SHP77 treated with DMSO at 0.1 percent for 48 hours (cell line): ENCODE measurements at places on chromosomes 2 and 18.

DNA sequence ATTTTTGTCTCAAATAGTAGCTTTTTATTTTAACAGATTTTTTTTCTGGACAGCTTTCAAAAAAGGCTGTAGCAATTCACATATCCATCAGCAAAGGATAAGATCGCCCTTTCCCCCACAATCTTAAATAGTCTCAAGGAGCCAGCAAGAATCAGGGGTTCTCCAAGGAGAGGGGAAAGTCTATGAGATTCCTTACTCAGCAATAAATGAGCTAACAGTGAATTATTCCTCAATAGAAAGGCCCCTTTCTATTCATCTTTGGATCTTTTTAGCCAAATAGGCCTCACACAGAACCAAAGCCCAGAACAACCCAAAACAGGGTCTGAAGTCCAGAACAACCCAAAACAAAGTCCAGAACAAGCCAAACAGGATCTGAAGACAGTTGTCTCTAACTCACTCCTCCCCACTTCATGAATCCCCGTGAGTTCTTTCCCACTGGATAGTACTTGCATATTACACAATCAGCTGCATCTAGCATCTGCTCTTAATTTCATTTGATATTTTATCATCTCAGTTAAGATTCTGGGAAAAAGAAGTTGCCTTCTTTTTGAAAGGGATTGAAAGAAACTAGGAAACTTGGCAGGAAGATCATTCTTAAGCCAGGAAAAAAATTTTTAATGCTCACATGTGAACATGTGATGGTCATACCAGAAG is 3.4 kb upstream of the DHRS9 start:
- DNase-seq = no peak

- DNase-seq = no peak
Measured at GRCh38 chr2:214503568-214503967, 92.7 kb downstream of the VWC2L start.

DNA sequence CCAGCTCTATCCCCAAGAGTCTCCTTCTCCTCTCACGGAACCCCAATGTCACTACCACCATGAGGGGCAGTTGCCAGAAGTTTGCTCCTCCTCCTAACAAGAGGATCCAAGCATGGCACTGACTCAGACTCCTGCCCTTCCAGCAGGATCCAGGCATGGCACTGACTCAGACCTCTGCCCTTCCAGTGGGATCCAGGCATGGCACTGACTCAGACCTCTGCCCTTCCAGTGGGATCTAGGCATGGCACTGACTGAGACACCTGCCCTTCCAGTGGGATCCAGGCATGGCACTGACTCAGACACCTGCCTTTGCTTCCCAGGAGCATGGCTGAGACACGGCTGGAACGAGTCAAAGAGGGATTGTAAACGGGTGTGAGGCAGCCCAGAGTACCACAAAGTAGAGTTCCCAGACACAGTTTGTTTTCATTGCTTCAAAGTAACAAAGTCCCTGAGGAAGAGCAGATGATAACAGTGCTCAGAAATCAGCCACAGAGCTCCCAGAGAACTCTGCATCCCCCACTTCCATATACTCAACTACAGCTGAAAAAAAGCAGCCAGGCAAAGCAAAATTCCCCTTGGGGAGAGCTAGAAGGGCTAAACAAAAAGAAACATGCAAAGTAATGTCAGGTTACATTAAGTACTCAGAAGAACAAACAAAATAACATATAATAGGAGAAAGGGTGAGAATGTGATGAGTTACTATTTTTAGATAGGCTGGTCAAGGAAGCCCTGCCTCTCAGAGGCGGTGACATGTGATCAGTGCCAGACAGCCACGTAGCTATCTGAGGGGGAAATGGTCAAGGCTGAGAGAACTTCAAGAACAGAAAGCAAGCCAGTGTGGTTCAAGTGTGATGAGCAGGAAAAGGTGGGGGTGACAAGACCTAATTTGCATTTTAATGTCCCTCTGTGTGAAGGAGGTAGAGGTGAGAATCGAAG is 3.0 kb downstream of the BUB1 start:
- DNase-seq = no peak

DNA sequence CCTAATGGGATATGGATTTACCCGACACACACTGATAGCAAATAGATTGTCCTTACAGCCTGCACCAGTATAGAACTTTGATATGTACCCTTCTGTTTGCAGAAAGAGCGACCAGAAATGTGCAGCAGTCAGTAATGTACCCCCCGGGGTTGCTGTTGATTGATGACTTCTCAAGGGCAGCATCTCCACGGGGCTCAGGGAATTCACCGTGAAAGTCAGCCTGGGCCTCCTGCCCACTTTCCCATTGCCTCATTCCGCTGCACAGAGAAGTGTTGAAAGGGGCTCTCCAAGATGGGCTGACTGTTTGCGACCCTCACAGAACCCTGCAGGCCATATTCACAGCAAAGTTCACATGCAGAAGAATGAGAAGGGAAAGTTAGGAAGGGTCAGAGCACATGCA is 241.3 kb downstream of the PRKCE start:
- DNase-seq = no peak

DNA sequence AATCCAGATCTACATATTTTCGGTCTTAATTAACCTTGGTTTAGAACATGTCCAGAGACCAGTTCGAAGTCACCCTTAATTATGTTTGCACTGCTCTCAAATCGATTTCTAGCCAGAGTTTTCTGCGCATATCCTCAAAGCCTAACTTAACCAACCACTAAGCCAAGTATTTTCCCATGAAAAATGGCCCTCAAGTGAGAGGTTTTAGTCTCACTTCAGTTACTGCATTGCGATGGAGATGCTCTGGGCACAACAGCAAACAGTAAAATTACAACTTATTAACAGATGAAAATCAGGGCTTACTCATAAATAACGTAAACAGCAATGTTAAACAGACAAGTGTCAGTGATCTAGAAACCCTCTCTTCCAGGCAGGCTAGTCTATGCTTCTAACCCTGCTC is 4.5 kb downstream of the RTN4 start:
- no peak for DNase-seq

DNA sequence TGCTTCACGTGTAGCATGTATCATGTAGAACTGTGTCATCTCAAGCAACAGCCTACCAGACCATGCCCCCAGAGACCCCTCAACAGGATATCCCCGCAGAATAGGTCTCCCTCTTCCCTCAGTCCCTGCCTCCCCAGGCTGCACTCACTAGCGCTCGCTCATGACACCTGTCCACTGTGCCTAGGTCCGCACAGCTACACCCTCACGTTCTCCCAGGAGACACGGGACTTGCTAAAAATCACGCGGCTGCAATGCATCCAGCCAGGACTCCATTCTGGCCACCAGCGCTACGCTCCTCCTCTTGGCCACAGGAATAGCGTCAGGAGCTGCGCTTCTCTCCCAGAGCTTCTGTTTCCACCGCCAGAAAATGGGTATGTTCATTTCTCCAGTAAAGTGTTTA is 2.5 kb downstream of the PXDN start:
- no peak for DNase-seq

GRCh38 chr2:199596549-199596948 is 138.8 kb upstream of the SATB2 start:
- no peak for DNase-seq

DNA sequence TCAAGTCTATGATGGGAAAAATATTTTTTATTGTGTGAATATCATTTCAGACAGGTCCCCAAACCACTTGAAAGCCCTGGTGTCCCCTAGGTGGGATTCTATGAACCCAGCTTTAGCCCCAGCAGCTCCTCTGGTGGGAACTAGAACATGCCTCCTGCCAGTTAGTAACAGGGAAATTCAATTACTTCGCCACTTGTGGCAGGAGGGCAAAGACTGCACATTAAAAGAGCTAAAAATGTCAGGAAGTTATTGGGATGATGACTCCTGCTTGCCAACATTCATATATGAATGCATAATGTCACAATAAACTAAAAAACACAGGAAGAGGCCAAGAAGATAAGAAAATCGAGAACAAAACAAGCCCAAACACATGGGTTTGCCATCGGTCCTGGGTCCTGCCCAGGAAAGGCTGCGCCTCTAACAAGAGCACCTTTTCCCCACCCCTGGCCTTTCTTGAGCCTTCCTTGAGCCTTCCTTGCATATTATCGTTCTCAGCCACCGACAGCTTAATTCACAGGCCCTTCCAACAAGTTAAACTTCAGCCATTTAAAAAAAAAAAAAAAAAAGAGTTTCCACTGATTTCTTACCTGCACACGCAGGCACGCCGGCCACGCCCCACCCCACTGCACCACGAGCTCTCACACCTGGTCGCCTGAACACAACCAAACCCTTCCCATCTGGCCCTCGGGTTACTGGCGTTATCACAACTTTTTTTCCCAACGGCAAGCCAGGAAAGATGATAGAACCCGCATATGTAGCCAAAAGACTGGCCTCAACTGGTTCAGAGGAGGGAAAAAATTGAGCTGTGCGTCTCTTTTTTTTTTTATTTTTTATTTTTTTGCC is 23.4 kb downstream of the BCL11A start:
- DNase-seq = no peak

GRCh38 chr2:195413944-195414343 is 243.1 kb upstream of the SLC39A10 start:
- no peak for DNase-seq

DNA sequence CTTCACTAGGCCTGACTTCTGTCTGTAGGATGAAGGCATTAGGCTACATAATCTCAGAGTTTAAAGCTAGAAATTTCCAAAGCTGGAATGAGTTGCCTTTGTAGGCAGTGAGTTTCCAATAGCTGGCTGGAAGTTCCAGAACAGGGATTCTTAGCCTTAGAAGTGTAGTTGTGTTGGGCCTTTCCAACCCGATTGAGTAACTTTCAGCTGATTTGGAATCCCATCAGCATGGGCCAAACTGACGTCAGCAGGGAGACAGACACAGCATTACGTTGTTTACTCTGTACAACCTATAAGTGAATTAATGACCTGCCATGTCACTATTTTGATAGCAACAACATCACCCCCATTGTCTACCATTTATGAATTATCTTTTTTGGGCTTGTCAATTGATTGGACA is 56.9 kb downstream of the SETBP1 start:
- DNase-seq = no peak

DNA sequence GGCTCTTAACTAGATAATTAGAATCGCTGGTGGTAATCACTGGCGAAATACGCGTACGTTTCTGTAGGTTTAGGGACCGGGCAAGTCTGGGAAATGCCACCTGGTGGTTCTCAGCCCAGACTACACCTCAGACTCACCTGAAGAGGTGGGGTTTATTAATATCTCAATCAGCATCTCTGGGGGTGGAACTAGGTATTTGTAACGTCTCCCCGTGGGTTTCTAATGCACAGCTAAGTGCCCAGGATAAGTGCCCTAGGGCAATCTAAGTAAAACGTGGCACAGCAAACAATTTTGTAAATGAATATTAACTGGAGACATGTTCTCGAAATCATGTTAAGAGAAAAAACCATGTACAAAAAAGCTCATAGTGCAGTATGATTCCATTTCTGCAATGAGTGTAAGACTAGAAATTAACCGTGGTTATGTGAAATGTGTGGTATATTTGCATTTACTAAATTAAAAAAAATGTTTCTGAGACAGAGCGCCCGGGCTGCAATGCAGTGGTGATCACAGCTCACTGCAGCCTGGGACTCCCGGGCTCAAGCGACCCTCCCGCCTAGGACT is 760 bp upstream of the CNOT11 start:
- DNase-seq = no peak

- DNase-seq = no peak
Measured at GRCh38 chr2:126874961-126875360, 23.7 kb upstream of the TEX51 start.

GRCh38 chr2:174914853-174915760 is 90.1 kb downstream of the CHN1 start:
- no peak for DNase-seq

DNA sequence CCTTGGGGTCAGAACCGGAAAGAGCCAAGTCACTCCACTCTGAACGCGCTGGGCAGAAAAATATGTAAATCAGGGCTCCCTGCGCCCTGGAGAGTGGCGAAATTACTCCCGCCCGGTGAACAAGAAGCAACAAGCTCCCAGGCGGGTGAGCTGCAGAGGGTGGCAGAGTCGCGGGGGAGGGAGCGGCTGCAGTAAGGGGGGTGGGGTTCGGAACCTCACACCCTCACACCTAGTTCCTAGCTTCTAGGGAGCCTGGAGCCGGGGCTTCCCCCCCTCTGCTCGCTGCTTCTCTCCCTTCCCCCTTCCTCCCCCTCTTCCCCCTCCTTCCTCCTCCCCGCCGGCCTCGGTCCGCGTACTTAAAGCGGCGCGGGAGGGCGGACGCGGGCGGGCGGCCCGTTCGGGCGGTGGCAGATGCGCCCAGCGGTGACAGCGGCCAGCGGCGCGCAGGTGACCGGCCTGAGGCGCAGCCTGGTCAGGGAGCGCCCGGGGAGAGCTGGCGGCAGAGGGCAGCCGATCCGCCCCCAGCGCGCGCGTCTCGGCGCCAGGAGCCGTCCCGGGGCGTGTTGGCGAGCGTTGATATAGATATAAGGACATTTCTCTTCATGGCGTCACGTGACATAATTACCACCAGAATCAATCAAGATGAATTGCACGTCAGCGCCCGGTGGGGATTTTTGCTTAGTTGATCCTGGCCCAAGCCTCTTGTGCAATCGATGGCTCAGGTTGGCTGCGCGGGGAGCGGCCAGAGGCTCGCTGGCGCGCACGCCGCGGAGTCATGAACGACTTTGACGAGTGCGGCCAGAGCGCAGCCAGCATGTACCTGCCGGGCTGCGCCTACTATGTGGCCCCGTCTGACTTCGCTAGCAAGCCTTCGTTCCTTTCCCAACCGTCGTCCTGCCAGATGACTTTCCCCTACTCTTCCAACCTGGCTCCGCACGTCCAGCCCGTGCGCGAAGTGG is at the start of gene HOXD11:
TSS of gene HOXD11 (plus strand) at position 700 of the 959 bp plus-strand sequence. CDS start at position 776, 76 bp downstream.
- DNase-seq = peak; percentile 41

- DNase-seq = no peak
Measured at GRCh38 chr18:25929787-25930186, 160.6 kb downstream of the SS18 start.

DNA sequence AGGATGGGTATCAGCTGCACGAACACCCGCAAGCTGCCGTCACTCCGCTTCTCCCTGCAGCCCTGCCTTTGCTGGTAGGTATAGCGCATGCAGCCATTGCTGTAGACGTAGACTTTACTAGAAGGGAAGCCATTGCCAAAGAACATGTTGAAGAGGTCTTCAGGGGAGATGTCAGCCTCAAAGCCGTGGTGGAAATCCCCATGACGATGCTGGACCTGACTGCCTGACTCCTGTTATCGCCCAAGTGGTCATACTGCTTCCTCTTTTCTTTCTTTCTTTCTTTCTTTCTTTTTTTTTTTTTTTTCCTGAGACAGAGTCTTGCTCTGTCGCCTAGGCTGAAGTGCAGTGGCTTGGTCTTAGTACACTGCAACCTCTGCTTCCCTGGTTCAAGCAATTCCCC is 68.7 kb upstream of the SPRED2 start:
- DNase-seq = no peak
